Activated CD4-positive, CD25-positive, alpha-beta regulatory T cell (primary cell): ENCODE measurements at places on chromosomes 13 and 19.

- DNase-seq: no peak
Observed at GRCh38 chr13:100658363-100658762, 16.2 kb downstream of the TMTC4 start.

DNA sequence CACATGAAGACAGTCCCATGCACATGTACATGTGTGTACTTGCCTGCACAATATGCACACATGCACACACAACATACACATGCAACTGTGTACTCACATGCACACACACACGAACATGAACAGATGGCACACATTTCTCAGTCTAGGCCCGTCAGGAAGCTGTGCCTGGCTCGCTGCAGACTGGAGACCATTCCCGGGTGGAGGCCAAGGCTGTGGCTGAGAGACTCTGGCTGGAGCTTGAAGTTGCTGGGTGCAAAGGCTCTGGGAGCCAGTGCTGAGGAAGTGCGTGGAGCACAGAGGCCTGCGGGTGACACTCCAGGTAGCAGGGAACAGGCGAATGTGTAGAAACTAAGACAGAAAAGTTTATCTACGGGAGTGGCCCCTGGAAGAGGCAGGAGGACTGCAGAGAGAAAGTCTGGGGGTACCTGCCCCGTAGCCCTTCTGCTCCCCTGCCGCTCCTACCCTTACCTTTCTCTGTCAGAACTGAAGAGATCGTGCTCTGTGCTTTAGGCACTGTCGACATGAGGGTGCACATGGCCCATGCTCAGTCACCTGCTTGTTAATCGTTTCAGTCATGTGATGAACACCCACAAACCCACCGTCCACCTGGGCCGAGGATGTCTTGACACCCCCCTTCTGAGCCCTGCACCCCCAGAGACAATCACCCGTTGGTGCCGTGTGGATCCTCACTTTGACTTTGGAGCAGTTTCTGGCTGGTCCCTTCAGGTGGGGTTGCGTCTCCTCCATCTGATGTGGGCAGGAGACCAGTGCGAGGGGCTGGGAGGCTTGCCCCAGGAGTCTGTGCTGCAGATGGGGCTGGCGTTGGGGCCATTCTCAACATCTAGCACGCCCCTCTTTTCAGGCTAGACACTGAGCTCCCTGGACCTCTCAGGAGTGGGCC is 69.4 kb downstream of the TEX29 start:
- DNase-seq: no peak

GRCh38 chr13:98297051-98297450 is 120.0 kb upstream of the RNF113B start:
- no peak for DNase-seq

GRCh38 chr19:50513746-50514345 is at the start of gene ASPDH:
ASPDH (minus strand) TSS chr19:50513913; CDS start chr19:50513823, 90 bp downstream.
- DNase-seq: no peak

GRCh38 chr13:95269756-95270155 is 31.5 kb downstream of the ABCC4 start:
- DNase-seq: no peak

GRCh38 chr19:13090511-13091231 is 12.0 kb downstream of the LYL1 start:
- no peak for DNase-seq

- no peak for DNase-seq
Observed at GRCh38 chr19:18503337-18503970, 18.4 kb downstream of the ELL start.

DNA sequence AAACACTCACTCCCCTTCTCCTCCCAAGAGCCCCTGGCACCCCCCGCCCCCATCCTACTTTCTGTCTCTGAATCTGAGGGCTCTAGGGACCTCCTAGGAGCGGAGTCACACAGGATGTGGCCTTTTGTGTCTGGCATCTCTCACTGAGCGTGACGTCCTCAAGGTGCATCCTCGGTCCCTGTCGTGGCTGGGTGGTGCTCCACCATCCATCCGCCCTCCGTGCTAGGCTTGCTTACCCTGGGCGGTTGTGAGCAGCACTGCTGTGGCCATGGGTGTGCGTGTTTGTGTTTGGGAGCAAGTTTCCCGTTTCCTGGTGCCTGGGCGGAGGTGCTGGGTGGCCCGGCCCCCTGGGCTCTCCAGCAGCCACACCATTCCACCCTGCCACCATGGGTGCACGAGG is 12.2 kb downstream of the PLEKHJ1 start:
- DNase-seq: no peak

GRCh38 chr13:113901231-113901630 is 37.4 kb upstream of the GAS6 start:
- DNase-seq: no peak

DNA sequence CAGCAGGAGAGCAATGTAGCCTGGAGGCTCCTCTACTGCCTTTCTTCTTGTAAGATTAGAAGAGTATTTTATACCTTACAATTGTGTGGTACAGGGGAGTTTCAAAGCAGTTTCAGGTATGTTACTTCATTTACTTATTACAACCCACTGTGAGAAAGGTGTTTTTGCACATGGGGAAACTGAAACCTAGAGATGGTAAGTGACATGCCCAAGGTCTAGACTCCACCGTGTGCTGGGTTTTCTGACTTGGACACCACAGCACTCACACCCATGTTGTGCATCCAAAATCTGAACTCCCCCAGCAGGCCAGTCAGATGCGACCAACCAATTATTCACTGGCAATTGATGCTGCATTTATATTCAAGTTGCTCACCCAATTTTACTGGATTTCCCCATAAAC is 22.8 kb downstream of the ERICH6B start:
- no peak for DNase-seq

GRCh38 chr13:31949486-31949885 is 82.1 kb upstream of the FRY start:
- DNase-seq: no peak
